ENCODE measurements at places on chromosomes 6 and 20.

DNA sequence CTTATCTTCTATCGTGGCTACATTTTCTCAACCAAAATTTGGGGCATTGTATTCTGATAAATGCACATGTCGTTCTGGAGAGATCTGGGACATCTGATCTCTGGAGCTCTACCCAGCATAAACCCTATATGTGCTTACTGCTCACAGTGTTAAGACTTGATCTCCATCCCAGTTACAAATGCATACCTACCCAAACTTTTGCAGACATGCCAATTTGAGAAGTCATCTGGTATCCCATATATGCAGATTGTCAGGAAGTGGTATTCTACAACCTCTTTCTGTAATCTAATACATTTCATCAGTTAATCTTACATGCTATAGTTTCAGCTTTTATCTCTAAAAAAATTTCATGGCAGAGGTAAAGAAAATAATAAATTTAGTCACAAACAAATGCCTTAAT lies 11.2 kb downstream of the BAG2 start:
- DNase-seq, result no peak

DNA sequence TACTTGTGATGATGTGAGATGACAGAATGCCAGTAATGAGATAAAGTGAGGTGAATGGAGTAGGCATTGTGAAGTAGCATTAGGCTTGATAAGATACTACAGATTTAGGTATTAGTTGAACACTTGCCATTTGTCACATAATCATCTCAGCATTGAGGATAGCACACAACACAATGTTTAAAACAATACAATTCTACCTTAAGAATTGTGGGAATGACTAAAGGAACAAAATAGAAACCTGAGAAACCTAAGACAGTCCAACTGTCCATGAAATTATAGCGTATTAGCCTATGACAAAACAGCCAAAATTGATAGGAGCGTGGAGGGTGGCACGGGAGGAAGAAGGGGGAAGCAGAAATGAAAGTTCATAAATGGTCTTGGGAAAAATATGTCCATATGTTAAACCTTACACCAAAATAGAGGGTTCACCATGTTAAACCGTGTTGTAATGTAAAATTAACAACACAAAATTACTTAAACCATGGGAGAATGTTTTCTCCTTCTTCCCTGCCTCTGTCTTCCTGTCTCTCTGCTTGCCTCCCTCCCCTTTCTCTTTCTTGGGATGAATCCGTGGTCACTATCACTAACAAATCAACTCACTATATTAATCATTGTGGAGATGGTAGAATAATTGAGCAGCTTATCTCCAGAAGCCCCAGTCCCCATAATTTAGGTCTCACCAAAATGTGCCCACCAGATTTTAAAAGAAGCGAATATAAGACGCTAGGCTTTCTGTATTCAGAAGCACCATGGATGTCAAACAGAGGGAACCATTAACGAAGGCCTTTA lies 33.0 kb upstream of the HFE start:
- DNase-seq, result no peak

GRCh38 chr6:32079566-32080290 lies 29.4 kb downstream of the TNXB start:
- DNase-seq, result no peak

GRCh38 chr6:85273046-85273445 lies 176.8 kb upstream of the NT5E start:
- no peak for DNase-seq

DNA sequence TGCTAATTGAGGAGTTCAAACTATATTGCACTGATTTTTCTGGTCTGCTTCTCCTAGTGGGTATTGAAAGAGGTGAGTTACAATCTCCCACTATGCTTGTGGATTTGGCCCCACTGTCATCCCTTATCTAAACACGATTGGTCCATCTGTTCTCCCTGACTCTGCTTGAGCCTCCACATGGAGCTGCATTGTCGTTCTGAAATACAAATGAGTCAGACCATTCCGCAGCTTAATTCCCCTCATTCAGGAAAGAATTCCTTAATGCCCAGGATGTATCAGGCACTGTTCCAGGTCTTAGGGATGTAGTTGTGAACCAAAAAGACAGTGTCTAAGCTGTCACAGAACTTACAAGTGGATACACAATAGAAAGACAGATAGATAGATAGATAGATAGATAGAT lies 461.9 kb downstream of the QKI start:
- DNase-seq, result no peak

DNA sequence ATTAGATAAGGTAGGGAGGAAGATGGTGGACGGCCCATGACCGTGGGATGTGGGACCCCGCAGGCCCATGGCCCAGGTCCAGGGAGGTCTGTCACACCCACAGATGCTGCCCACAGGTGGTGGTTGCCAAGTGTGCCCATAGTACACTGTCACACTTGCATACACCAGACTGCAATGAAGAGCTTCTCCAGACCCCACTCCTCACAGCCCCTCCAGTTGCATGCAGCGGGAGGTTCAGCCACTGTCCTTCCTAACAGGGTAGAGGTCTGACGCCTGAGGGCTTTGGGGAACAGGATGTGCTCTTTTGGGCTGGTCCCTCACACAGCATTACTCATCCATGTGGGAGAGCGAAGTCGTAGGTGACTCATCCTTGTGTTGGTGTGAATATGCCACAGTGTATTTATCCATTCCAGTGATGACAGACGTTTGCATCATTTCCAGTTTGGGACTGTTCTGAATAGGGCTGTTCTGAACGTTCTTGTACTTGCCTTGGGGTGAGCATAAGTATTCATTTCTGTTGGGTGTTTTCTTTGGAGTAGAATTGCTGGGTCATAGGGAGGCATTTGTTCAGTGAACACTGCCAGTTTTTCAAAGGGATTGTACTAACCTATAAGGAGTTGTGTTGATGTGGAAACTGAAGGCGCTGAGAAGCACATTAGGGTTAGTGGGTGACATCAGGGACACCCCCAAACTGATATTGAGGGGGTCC lies 10.1 kb upstream of the PYGB start:
- no peak for DNase-seq

GRCh38 chr6:43956478-43956877 lies 170.8 kb downstream of the MRPL14 start:
- no peak for DNase-seq

GRCh38 chr6:41302638-41303037 lies 16.2 kb upstream of the TREM1 start:
- no peak for DNase-seq

DNA sequence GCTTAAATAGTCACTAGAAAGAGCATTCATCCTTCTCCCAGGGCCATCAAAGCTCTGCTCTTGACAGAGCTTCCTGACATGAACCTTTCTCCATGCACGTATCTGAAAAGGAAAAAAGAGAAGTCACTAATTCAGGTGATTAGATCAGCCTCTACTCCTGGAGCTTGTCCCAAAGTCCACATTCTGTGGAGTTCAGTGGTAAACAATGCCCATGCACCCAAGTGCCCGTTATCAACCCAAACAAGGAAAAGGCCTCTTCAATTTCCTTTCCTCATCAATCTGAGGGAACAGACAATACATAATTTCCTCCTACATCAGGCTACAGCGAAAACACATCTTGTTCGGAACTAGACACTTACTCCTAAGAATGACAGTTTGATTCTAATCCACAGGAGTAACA lies 129.2 kb upstream of the PCSK2 start:
- DNase-seq, result no peak

DNA sequence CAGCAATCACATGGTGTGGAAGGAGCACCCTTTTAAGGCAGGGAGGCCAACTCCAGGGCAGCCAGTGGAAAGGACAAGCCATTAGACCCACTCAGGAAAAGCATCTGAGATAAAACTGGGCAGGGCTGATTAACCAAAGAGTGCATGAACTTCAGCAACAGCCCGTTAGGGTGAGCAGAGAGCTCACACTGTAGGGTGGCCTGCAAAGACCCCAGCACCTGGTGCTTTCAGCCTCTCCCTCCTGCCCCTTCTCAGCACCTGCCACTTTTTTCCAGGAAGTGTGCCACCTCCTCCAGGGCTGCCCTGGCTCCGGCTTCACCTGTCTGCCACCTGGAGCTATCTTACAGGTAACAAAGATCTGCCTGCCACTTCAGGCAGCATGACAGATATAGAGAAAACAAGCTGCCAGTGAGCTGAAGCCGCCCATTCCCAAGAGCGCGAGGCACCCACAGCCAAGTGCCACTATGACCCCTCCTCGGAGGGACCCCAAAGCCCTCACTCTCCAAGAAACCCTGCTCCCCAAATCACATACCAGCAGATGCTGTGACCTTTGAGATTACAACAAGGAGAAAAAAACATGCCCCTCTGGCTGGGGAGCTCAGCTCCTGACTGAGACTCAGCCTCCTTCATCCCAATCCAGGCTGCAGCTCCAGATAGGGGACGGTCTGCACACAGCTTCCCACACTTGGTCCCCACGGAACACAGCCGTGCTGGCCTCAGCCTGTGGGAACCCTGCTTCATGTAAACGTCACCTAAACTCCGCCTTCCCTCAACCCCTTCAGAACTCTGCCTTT lies 71.2 kb downstream of the ABHD12 start:
- DNase-seq, result peak; percentile 22

DNA sequence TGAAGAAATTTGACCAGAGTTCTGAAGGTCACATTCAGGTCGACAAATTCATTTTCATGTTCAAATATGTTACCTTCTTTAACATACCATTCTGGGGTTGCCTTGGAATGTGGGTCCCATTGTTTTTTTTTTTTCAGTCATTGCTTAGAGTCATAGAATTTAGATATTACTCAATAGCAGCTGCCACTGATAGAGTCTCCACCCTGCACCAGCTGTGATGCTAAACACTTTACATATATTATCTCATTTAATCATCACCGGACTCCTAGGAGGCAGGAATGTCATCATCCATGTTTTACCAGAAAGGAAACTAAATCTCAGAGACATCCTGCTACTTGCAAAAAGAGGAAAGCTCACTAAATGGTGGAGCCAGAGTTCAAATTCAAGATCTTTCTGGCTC lies 204.7 kb downstream of the ESR1 start:
- no peak for DNase-seq

GRCh38 chr20:41047279-41047974 lies 18.8 kb downstream of the TOP1 start:
- no peak for DNase-seq

DNA sequence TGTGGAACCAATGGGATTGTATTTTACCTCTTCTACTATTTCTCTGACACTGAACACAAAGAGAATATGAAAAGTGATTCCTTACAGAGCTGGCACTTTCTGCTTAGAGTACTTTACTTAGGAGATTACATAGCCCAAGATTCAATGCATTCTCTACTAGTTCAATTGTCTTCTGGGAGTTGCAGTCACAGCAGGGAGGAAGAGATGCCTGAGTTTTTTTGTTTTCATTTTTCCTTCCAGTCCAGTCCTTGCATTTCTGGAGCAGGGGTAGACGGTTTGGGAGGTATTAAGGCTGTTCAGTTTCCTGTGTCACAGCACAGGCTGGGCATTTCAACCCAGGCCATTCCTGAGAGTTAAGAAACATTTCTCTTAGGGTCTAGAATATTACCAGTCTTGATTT lies 42.0 kb upstream of the SLC2A12 start:
- no peak for DNase-seq

DNA sequence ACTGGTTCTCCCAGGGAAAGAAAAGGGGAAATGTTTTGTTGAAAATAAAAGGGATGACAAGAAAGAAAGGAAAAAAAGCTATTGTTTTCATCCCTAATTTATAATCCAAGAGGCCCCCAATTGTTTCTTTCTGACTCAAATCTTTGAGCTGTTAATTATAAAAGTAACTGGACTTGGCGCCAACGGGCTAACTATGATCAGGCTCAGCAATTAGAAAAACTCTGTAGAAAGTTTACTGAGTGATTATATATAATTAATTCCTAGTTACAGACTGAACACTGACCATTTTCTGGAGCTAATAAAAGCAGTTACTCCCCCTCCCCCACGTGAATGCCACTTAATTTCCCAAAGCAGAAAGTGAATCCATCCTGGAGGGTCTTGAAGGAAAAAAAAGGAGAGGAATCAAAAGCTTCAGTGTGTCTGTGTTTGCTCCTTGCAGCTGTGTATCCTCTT lies 3.2 kb downstream of the ZMYND8 start:
- no peak for DNase-seq

GRCh38 chr6:143026696-143027449 lies 33.8 kb upstream of the AIG1 start:
- peak; percentile 48 for DNase-seq

- DNase-seq, result no peak
Observed at GRCh38 chr6:12748815-12749521, 32.4 kb downstream of the PHACTR1 start.
